Astrocyte (in vitro differentiated cells and primary cell): ENCODE measurements at places on chromosomes 2 and 18.

GRCh38 chr2:159045545-159046454, 77.4 kb downstream of the TANC1 start:
- DNase-seq, result peak; percentile 91

- no peak for DNase-seq
Measured at GRCh38 chr2:42752314-42752713, 11.6 kb downstream of the OXER1 start.

DNA sequence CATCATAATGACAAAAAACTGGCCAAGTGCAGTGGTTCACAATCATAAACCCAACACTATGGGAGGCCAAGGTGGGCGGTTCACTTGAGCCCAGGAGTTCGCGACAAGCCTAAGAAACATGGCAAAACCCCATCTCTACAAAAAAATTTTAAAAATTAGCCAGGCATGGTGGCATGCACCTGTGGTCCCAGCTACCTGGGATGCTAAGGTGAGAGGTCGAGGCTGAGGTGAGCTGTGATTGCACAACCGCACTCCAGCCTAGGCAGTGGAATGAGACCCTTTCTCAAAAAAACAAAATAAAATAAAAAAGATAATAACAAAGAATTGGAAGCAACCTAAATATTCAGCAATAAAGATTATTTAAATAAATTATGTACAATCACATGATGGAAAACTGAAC, 21.8 kb downstream of the PSTPIP2 start:
- no peak for DNase-seq

DNA sequence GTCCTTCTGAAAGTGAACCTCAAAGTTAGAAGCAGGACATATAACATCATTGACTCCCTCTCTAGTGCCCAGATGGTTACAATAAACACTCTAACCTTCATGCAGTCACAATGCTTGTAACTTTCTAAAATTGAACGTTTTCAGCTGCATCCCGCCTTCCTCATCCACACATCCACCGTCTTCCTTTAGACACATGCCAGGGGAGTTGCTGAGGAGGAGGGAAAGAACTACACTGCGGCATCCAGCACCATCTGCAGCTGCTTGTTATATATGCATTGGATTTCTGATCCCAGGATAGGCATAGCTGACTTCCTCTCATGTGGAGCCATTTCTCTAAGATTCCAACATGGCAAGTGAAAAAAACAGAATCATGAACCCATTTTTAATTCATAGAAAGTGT, 96.8 kb downstream of the FBXO15 start:
- no peak for DNase-seq

DNA sequence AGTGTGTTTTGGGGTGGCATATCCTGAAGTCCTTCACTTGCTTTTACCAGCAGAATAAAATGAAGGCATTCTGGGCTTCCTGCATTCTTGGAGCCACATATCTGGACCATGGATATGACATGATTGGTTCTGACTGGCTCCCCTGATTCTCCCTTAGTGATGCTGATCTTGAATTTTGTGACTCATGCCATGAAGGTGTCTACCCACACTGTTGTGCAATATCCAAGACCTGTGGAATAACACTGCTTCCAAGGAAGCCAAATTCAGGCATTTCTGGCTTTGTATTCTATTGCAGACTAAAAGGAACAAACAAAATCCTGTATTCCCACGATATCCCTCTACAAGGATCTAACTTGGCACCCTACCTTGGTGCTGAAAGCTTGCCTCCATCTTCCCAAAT, 125.8 kb downstream of the LYPD6B start:
- no peak for DNase-seq
